Activated CD8-positive, alpha-beta T cell treated with anti-CD3 and anti-CD28 coated beads for 36 hours (primary cell): ENCODE measurements at places on chromosomes 6 and 20. TPM values are rescaled to one million over a fixed set of nuclear protein-coding genes. Genes with fewer than 3 reads are reported as not detected.

Gene SULF2
- 0.50 TPM for total RNA-seq

- H3K36me3 ChIP-seq: no peaks in the 10 kb centered on the region
- peaks cover 5% of the 10 kb centered on the region for H3K27me3 ChIP-seq
- no peak for DNase-seq
- H3K4me1 ChIP-seq: peaks cover 57% of the 10 kb centered on the region
Measured at GRCh38 chr6:25173951-25174474, 105.2 kb upstream of the CARMIL1 start.

DNA sequence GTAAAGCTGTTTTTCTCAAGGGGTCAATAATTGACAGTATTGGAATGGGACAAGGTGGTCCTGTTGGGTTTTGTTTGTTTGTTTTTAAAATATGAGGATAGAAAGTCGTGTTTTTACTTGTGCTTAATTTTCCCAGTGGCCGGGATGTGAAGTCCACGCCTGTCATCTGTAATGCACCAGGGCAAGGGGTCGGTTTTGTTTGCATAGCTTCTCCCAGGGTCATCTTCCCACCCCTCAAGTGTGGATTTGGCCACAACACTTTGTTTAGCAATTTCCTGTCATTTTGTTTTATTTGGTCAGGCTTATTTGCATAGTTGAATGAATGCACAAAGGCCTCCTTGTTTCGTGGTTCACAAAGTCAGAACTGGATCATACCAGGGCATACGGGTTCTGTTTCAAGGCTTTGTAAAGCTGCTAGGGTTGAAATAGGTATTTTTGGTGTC, 29.8 kb downstream of the SYNJ2 start:
- H3K4me1 ChIP-seq: peaks cover 65% of the 10 kb centered on the region
- peaks cover 22% of the 10 kb centered on the region for H3K36me3 ChIP-seq
- DNase-seq: no peak
- H3K27ac ChIP-seq: no peak overlapping the region
- no peak overlapping the region for H3K4me3 ChIP-seq
- no peaks in the 10 kb centered on the region for H3K27me3 ChIP-seq

DNA sequence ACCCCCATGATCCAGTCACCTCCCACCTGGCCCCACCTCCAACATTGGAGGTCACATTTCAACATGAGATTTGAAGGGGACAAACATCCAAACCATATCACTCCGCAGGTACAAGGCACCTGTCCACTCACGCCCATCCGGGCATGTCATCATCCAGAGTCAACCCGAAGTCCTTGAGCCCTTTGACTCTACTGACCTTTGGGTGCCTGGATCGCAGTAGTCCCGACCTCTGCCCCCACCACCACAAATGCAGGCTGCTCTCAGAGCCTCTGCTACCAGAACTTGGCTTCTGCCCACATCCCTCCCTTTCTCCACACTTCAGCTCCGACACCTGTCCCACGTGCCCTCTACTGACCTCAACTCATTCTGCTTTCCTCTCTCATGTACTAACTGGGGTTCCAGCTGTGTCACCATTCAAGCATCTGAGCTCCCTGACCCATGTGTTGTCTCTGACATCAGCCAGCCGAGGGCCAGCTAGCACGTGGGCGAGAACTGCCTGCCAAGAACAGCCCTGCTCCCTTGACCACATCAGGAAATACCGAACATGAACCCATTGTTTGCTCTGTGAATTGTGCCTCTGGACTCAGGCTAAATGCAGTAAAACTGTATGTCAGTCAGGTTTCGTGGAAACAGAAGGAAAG, 498.3 kb upstream of the SULF2 start:
- no peak overlapping the region for H3K4me3 ChIP-seq
- H3K27me3 ChIP-seq: peaks cover 4% of the 10 kb centered on the region
- no peaks in the 10 kb centered on the region for H3K36me3 ChIP-seq
- no peak for DNase-seq

Gene PARD6B
- 6.6 TPM for total RNA-seq

Gene SLC17A1
- not detected for total RNA-seq

GRCh38 chr6:166514196-166514595, 72.3 kb downstream of the RAMACL start:
- H3K4me1 ChIP-seq: peaks cover 13% of the 10 kb centered on the region
- no peak for DNase-seq
- H3K36me3 ChIP-seq: no peaks in the 10 kb centered on the region
- H3K4me3 ChIP-seq: no peak overlapping the region
- no peaks in the 10 kb centered on the region for H3K27me3 ChIP-seq

GRCh38 chr6:107728564-107728897, 95.6 kb downstream of the SCML4 start:
- no peak overlapping the region for H3K4me3 ChIP-seq
- peaks cover 67% of the 10 kb centered on the region for H3K4me1 ChIP-seq
- no peaks in the 10 kb centered on the region for H3K27me3 ChIP-seq
- no peak for DNase-seq
- H3K36me3 ChIP-seq: peaks cover 17% of the 10 kb centered on the region
- no peak overlapping the region for H3K27ac ChIP-seq
